Retinal pigment epithelial cell (primary cell): ENCODE measurements at places on chromosomes 5 and 9.

DNA sequence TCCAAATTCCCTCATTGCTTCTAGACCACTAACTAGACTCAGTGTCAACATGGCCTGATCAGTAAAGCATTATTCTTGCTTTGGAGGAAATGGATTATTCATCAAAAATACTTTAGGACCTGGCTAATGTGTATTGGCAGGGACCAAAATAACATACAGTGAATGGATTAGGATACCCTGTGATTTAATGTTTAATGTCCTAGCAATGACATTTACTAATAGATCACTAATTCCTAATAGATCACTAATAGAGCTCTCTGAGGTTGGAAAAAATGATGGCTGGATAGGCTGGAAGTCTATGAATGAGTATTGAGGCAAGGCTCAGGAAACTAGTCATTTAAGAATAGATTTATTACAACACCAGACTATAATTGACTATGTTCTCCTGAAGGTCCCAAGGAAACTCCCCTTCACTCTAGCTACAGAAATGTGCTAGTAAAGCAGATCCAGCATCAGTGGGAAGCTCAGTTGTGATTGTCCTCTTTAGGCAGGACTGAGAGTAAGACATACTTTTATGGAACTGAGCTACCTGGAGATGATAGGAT lies 46.1 kb upstream of the CHSY3 start:
- DNase-seq, result no peak

GRCh38 chr9:127300886-127301447 lies 36.4 kb downstream of the GARNL3 start:
- no peak for DNase-seq

- no peak for DNase-seq
Measured at GRCh38 chr9:128361296-128361985, 9.7 kb upstream of the URM1 start.

DNA sequence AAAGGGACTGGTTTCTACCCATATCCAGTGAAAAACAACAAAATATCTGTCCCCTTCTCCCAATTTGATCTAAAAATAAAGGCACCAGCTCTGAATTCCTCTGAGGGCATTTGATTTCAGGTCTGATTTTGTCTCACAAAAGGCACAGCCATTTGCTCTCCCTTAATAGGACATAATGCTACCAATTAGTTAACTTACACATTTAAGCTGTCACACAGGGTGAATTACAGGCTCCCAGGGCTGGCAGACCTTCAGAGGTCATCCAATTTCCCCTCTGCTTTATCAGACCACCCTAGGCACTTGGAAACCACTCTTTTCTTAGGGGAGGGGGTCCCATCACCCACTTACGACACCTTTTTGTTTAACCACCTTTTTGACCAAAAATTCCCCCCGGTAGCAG lies 319.9 kb downstream of the SPOCK1 start:
- no peak for DNase-seq

DNA sequence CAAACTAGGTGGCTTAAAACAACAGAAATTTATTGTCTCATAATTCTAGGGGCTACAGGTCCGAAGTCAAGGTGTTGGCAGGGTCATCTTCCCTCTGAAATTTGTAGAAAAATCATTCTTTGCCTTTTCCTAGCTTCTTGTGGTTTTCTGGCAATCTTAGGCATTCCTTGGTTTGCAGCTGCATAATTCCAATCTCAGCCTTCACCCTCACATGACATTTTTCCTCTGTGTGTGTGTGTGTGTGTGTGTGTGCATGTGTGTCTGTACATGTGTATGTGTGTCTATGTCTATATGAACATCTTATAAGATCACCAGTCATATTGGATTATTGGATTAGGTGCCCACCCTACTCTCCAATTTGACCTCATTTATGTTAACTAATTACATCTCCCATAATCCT lies 330.6 kb downstream of the CHSY3 start:
- DNase-seq, result no peak

DNA sequence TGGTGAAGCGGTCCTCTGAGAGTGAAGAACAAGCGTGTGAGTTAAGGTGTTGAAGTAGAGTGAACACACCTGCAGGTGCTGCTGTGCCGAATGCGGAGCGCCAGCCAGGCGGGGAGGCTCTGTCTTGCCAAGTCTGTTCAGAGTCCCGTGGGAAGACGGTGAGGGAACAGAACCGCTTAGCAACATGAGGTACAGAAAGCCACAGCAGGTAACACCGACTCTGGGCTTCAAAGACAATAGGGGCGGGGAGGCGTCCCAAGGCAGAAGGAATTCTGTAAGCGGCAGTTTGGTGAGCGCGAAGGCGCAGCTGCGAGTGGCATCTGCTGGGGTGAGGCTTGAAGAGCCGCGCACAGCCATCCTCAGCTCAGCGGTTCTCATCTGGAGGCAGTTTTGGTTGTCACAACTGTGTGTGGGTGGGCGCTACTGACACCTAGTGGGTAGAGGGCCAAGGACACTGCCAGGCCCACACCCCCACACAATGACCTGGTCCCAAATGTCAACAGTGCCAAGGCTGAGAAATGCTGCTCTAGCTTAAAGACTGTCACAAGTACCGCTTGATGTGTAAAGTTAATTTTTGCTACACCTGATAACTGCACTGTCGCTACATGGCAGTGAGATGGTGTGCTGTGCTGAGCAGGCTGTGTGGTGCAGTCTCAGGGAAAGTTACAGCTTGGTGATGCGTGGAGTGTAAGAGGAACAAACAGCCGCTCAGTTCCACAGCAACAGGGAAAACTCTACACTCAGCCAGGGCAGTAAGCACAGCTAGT lies 67.4 kb upstream of the TBC1D9B start:
- no peak for DNase-seq

DNA sequence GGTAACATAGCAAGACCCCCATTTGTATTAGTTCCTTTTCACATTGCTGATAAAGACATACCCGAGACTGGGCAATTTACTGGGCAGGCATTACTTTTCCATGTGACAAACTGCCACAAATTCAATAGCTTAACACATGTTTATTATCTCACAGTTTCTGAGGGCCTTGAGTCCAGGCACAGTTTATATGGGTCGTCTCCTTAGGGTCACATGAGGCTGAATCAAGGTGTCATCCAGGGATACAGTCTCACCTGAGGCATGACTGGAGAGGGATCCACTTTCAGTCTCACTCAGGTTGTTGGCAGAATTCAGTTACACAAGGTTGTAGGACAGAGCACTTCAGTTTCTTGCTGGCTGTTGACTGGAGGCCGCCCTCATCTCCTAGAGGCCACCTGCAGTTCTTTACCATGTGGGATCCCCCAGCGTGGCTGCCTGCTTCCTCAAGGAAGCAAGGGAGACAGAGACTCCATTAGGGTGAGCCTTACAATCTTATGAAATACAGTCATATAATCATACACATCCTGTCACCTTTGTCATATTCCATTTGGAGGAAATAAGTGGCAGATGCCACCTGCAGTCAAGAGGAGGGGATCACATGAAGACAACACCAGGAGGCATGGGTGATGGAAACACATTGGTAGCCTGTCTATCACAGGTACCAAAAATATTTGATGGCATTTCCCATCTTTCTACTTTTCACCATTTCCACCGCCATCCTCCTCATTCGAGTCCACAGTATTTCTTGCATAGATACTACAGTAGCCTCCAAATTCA lies 15.1 kb upstream of the ERAP1 start:
- no peak for DNase-seq

DNA sequence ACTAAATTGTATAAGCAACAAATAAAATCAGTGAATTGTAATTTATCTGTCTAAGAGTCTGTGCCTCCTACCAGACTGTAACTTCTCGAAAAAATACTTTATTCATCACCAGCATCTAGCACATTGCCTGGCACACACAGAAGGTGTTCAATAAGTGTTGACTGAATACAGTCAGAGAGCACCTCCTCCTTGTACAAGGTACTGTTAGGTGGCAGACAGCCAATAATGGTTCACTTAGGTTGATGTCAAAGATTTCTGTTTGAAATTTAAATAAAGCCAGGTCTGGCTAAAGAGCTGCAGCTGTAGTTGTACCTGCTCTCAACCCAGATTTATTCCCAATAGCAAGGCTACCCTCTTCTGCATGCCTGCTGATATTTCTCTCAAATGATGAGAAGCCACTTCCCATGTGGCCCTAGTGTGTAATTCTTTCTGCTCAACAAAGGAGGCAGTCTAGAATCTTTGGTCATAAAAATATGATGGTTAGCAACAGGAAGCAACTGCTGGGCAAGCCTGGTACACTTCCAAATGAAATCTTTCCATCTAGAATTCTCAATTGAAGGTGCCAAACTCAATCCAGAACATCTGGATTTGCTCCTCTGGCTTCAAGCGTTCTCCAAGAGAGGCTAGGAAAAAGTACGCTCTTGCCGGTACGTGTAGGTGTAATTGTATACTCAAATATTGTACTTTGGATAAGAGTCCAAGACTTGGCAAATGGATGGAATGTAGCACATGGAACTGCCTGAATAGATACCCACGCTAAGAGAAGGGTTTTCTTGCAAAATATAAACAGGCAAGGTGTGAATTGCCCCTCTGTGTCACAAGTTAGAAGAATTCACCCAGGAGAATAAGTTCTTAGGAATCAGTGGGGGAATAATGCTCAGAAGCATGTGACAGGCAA lies 95.6 kb downstream of the NR6A1 start:
- no peak for DNase-seq
